ENCODE measurements at places on chromosomes 1 and 21.

DNA sequence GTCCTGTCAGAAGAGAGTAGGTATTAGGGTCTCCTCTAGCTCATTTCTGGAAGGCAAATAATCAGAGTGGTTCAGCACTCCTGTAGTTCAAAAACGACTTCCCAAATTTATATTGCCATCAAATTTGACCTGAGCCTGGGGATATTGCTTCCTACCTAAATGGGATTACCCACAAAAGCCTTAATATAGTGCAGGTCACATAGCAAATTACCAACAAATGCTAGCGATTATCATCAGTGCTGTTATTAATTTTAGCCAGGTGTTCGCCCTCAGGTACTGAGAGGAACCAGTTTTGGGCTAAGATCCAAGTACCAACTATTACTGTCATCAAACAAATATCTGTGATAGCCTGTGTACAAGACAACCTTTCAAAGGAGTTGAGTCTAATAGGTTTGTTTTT, 661.8 kb upstream of the PTBP2 start:
- DNase-seq: no peak

DNA sequence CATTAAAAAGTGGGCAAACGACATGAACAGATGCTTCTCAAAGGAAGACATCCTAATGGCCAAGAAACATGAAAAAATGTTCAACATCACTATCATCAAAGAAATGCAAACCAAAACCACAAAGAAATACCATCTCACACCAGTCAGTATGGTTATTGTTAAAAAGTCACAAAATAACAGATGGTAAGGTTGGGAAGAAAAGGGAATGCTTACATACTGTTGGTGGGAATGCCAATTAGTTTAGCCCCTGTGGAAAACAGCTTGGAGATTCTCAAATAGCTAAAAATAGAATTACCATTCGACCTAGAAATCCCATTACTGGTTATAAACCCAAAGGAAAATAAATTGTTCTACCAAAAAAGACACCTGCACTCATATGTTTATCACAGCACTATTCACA, 369.4 kb downstream of the KCNH1 start:
- DNase-seq: no peak

- no peak for DNase-seq
Measured at GRCh38 chr1:6499296-6499695, 7.8 kb upstream of the PLEKHG5 start.

DNA sequence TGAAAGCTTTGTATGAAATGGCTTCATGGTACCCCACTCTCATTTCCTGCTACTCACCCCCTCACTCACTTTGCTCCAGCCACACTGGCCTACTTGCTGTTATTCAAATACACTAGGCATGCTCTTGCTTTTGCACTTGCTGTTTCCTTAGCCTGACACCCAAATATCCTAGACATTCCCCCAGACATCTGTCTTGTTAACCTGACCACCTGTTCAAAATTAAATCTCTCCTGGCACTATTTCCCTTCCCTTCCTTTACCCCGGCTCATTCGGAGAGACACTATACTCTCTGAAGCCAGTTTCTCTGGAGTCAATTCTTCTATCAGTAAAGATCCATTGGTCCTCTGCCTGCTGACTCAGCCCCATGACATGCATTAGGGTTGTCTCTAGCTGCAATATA, 306.0 kb upstream of the SGIP1 start:
- DNase-seq: no peak

DNA sequence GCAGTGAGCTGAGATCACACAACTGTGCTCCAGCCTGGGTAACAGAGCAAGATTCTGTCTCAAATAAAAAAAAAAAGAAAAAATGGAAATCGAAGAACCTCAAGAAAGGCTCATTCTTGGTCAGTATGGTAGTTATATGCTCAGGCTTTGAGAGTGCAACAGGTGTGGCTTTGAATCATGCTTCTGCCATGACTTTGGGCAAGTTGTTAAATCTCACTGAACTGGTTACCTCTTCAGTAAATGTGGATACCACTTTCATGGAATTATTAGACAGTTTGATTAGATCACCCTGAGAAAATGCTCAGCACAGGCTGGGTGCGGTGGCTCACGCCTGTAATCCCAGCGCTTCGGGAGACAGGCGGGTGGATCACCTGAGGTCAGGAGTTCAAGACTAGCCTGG, 12.8 kb downstream of the TRNAU1AP start:
- no peak for DNase-seq

DNA sequence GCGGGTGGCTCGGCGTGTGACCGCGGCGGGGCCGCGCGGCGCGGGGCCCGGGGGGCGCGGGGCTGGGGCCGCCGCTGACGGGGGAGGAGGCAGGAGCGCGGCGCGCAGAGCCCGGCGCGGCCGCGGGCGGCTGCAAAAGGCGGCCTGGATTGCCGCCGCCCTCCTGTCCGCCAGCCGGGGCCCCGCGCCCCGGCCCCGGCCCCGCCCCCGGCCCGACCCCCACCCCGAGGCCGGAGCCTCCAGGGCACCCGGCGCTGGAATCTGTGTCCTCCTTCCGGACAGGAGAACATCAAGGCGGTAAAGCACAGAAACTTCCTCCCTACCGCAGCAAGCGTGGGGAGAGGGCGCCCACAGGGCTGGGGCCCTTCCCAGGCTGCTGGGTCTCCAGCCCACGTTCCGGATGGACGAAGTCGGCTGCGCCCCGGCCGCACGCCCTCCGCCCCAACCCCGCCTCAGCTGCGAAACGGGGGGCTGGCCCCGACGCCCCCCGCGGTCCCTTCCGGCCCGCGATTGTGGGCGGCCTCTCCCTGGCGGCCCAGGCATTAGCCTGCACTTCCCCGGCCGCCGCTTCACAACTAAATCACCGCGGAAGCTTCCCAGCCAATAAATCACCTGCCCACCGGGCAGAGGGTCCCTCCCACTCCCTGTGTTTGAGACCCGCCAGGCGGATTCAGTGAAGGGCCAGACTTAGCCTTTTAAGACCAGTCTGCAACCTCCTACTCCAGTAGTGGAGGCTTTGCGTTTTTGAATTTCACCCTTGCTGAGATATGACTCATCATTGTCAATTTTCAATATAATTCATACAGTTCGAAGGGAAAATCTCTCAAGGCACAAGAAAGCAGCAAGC, 106.0 kb downstream of the SLC45A1 start:
- peak; percentile 90 for DNase-seq

DNA sequence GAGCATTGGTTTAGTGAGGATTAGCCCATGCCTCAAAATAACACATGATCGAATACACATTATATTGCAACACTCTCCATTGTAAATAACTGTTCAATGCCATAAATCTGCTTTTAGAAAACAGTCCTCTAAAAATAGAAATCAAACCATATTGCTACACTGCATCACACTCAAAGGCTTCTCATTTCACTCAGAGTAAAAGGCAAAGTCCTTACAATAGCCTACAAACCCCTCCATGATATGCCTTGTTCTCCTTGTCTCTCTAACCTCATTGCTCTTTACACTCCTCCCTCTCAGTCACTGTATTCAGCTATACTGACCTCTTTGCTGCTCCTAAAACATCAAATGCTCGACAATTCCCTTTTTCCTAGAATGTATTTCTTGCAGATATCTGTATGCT, 64.2 kb downstream of the CYYR1 start:
- DNase-seq: no peak

- DNase-seq: no peak
Measured at GRCh38 chr1:209130886-209131285, 452.6 kb upstream of the CAMK1G start.

DNA sequence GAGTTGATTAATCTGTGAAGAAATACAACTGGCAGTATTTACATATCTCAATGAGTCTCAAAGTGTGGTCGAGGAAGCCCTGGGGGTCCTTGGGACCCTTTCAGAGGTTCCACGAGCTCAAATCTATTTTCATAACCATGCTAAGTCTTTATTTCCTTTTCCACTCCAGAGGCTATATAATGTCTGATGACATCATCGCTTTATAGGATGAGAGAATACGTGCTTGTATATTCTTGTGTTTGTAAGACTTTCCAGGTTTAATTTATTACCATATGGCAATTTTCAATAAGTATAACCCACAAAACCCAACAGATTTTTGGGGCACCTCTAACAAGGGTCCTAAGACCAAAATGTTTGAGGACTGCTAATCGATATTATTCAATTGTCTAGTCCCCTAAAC, 1.4 kb upstream of the SLC19A2 start:
- no peak for DNase-seq

- no peak for DNase-seq
Measured at GRCh38 chr1:95451054-95451453, 217.0 kb downstream of the RWDD3 start.

DNA sequence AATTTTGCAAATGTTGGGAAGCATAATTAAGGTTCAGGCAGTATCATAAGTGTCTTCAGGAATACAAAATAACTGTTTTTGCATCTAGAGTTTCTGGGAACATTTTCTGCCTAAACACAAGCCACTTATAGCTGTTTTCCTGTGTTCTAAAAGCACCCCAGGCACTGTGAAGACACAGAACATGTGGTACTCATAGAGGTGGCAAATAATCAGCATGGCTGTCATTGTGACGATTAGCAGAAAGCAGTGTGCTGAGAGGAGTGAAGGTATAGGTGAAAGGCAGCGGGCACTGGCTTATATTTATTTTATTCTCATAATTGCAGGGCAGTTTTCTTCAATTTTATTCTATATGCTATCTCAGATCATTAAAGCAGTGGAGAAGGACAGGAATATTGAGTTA, 119.6 kb downstream of the LRRC53 start:
- DNase-seq: no peak

- DNase-seq: peak; percentile 22
Measured at GRCh38 chr1:227541796-227542152, 21.6 kb upstream of the ZNF678 start.

- DNase-seq: no peak
Measured at GRCh38 chr1:182686446-182686845, 2.1 kb upstream of the RGS8 start.

DNA sequence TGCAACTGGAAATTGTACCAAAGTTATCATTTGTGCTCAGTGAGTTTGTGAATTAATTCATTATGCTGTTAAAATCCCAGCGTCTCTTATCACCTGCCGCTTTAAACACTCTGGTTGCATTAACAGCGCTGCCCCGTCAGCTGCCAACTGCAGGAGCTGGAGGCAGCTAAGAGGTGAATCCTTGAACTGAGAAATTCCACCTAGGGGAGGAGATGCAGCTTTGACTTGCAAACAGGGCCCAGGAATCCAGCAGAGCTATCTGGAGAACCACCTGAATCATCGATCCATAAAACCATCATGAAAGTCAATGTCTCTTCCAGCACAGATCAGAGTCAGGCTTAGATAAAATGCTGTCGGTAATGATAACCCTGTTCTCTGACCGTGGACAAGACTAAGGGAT, 140.7 kb upstream of the PTBP2 start:
- DNase-seq: no peak

- DNase-seq: no peak
Measured at GRCh38 chr1:99490031-99490430, 155.9 kb upstream of the PALMD start.

DNA sequence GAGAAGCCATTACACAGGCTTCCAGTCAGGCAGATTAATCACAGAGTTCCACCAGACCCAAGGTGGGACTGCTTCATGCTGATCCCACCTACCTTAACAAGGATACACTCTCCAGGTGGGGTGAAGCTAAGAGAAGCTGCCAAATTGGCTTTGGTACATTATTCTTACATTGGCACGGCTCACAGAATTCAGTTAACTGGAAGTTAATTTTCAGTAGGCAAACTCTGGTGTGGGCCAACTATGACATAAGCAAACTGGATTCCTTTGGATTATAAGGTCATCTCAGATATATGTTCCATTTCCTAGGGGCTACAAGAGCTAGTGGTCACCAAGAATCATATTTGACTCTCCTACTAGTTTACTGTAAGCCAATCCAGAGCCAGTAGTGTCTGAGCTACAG, 448.8 kb upstream of the BEND5 start:
- DNase-seq: no peak

DNA sequence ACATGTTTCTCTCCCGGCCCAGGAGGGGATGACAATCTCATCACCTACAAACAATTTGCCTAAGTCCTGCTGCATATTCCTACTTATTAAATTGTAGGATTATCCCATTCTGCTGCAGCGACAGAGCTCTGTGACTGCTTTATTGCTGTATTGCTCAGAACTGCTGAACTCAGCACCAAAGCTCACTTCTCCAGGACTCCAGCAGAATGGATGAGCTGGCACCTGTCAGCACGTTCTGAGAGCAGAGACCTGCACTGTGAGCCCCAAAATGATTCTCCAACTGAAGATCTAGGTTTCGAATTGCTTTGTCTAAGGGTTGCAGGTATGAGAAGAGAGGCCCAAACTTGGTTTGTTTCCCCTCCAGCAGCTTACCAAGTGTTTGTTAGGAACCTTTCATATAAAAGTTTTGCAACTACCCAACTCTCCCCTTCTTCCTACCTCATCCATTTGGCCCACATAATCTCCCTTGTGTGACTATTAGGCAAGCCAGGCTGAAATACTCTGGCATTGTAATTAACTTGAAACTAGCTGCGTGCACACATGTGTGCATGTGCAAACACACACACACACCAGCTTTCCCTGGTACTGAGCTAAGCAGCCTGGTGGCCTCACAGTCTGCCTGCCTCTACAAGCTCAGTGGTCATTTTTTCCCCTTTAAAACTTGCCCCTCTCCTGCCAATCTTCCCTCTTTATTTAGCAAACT, 161.4 kb upstream of the CAMK1G start:
- peak; percentile 46 for DNase-seq

DNA sequence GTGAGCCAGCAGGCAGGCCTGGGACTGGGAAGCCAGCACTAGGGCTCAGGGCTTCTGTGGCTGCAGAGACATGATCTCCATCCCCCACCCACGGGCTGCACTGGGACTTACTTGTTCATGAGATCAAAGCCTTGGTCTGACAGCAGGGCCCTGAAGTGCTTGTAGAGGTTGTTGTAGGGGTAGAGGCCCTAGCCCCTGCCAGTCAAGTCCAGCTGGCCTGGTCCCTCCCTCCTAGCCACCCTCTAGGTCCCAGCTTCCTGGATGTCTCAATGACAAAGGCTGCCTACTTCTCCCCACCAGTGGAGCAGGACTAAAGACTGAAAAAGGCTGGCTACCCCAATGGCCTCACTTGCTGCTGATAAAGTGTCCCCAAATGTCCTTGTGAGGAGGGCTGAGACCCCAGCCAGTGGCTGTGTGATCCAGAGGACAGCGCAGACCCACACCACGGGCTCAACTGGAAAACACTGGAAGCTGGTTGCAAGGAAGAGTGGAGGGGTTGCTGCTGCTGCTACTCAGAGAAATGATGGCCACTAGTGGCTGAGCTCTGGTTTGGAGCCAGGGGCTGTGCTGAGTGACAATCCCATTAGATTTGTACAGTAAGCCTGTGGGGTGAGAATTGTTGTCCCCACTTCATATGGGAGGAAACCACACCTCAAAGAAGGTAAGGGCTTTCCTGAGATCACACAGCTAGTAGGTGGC, 1.4 kb downstream of the HTR1D start:
- no peak for DNase-seq
